ENCODE measurements at places on chromosomes 7 and 10. TPM values are rescaled to one million over a fixed set of nuclear protein-coding genes. Genes with fewer than 3 reads are reported as not detected.

Gene PDK4
- total RNA-seq = 2.2 TPM

- no peak for DNase-seq
Observed at GRCh38 chr10:96982149-96982930, 150.2 kb downstream of the LCOR start.

Gene FAM221A
- total RNA-seq = 8.0 TPM

GRCh38 chr10:95628786-95629185, 27.7 kb downstream of the ALDH18A1 start:
- DNase-seq = no peak

GRCh38 chr10:125231116-125231812, 70.9 kb upstream of the CTBP2 start:
- no peak for DNase-seq

DNA sequence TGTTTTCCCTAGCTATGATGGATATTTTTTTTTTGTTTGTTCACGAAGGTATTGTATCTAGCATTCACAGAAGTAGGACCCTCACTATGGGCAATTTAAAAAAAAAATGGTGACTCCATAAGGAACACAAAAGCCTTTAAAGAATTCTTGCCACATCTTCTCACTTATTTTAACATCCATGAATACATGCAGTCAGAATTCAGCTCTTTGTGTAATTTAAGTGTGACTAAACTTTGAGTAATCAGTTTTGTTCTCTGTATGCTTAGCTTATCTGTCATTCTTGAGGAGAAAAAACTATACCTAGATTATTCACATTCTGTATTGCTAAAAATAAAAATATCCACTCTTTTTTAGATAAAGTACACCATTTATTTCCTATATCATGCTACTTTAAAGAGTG, 313.2 kb upstream of the KCND2 start:
- DNase-seq = no peak

Gene VSTM4
- not detected for total RNA-seq

DNA sequence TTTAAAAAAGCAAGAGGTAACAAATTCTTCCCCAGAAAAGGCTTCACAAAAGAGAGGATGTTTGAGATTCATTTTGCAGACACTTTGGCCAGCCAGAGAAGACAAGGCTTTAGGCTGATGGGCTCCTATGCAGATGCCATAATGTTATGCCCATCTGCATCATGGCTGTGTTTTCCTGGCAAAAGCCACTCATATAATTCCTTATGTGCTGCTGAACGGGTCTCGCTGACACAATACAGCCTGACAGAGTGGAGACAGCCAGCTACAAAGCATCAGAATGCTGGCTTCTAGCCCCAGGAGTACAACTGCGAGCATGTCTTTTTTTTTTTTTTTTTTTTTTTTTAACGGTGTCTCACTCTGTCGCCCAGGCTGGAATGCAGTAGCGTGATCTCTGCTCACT, 1157.4 kb upstream of the AUTS2 start:
- DNase-seq = no peak

Gene FKBP14
- 5.7 TPM for total RNA-seq

DNA sequence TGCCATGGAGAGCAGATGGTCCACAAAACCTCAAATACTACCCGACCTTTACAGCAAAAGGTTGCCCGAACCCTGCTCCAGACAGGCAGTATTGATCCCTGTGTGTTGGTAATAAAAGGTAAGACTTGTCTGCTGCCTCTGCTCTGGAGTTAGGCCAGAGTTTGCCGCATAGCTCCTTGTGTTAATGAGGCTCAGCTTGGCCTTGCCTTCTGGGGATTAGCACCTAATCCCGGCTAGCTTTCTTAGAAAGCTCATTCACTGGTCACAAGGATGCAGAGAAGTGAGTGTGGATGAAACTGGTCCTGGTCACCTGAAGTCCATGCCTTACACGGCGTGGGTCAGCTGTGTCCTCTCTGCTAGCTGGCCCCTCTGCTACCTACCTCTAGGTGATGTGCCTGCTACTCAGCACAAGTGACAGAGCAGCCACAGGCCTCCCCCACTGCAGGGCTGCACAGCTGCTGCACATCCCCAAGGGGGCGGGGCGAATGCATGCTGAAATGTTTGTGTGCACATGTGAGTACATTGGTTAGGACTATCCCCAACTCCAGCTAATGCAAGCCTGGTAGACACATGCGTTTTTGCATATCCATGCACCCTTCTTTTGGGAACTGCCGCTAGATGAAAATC, 31.7 kb upstream of the SYPL1 start:
- no peak for DNase-seq

GRCh38 chr10:30383356-30383755, 34.3 kb upstream of the MTPAP start:
- no peak for DNase-seq

Gene WNT16
- 0.19 TPM for total RNA-seq

Gene TYSND1
- total RNA-seq = 35.3 TPM

GRCh38 chr10:27390681-27391080, 113.4 kb upstream of the RAB18 start:
- DNase-seq = no peak

Gene SAP25
- total RNA-seq = 118 TPM

GRCh38 chr10:12212454-12212853, 16.5 kb downstream of the CDC123 start:
- DNase-seq = no peak

DNA sequence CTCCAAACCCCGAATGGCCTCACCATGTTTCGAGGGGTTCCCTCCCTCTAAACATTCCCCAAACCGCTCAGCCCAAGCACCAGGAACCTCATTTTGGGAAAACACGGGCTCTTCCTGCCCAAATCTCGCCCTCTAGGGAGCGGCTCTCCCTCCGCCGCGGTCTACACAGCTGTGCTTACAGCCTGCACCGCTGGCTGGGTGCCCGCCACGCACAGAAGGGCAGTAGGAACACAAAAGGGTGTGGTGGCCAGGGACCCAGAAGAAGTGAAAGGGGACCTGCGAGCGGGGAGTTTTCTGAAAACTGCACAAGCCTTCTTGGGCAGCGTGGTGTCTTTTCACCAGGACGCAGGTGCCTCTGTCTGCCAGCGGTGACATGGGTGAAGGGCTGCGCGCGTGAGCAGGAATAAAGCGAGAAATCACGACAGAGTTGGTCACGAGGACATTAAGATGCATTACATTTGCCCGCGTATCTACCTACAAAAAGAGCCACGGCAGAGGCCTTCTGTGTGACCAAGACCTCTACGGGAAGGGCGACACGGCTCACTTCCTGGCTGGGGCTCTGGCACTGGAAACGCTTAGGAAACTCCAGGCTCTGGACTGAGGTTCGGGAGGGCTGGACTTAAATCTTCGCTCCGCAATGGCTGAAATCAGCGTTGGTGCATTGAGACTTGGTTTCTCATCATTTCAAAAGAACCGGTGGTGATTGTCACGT, 171.7 kb downstream of the LSM5 start:
- DNase-seq = no peak

DNA sequence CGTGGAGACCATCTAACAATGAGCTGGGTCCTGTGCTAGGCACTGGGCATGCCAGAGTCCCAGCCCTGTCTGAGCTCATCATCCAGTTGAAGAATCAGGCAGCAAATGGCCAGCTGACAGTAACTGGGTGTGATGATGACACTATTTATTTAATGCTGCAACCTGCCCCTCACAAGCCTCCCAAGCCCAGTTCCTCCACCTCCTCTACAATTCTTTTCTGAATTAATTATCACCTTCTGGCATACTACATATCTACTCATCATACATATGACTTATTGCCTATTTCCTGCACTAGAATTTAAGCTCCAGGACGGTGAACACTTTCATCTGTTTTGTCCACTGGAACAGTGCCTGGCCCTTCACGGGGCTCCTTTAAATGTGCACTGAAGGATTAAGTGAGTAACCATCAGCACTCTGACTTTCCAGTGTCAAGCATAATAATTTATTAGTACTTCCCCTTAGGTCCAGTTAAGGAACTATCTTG, 96.7 kb upstream of the LAMB4 start:
- no peak for DNase-seq

GRCh38 chr10:112880633-112881530, 69.2 kb upstream of the TCF7L2 start:
- DNase-seq = no peak

- no peak for DNase-seq
Observed at GRCh38 chr7:128800567-128800966, 8.8 kb downstream of the CCDC136 start.

DNA sequence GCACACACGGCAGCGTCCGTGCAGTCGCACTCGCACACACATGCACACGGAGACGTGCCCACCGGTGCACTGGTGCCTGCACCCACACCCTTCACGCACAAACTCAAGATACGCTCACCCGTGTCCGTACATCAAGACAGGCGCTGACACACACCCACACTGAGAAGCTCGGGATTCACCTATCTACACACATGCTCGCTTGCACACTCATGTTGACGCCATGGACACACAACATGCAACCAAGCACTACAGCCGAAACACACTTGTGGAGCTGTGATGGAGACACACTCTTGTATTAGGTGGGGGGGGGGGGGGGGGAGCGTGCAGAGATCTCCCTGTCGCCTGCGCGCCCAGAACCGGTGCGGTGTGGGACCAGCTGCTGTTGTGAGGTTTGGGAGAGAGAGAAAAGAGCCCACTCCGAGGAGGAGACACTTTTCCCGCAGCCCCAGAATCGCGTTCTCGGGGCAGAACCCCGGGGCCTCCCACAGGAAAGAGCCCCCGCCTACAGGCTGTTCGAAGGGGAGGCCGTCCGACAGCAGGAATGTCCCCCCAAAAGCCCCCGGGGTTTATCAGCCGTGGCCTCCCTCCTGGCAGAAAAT, 605 bp upstream of the NFKB2 start:
- no peak for DNase-seq

Gene AUTS2
- total RNA-seq = 3.8 TPM

GRCh38 chr7:46192271-46192670, 271.2 kb upstream of the IGFBP3 start:
- DNase-seq = no peak

Gene CRHR2
- total RNA-seq = not detected

GRCh38 chr10:121375172-121375571, 223.1 kb downstream of the FGFR2 start:
- no peak for DNase-seq

GRCh38 chr10:1171586-1171985, 115.4 kb downstream of the WDR37 start:
- DNase-seq = no peak

Gene SRRM3
- not detected for total RNA-seq

GRCh38 chr7:139562961-139563565, 39.6 kb downstream of the CLEC2L start:
- DNase-seq = no peak

Gene RAPGEF5
- not detected for total RNA-seq

GRCh38 chr7:25149836-25150235, 24.8 kb upstream of the CYCS start:
- DNase-seq = no peak

DNA sequence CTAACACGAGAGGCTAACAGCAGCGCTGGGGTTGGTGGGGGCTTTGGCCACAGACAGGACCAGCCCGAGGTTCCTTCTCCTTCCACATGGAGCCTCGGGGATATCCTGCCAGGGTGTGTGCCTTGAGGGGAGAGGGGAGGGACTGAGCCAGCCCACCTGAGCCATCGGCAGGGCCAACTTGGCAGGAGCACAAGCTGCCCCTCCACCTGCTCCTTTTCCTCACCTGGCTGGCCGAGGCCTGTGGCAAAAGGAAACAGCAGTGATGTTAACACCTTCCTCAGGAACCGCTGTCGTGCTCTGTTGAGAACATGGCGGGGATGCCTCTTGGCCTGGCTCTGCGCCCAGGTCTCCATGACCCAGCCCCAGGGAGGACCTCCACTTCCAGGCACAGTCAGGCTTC, 255.1 kb upstream of the PPP2R2D start:
- no peak for DNase-seq

GRCh38 chr10:90968328-90969081, 47.6 kb upstream of the ANKRD1 start:
- no peak for DNase-seq

DNA sequence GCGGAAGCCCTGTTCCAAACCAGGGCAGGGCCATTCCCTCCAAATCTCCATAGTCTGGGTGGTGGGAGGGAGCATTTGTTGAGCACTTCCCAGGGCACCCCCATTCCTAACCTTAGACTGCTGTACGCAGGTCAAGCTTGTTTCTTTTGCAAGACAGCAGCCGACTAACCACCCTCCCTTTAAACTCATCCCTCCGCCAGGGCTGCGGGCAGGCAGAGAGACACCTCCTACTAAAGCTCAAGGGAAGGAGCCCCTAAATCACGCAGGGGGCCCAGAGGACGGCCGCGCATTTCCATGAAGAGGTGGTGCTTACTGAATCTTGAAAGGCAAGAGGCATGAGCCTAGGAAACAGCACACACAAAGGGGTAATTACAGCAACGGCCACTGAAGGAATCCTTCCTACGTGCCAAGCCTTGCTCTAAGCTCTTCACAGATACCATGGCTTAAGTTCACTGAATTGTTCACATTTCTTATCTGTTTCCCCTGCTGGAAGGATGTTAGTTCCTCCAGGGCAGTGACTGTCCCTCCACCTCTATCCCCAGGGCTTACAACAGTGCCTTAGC, 90.0 kb downstream of the PROSER2 start:
- DNase-seq = no peak

- no peak for DNase-seq
Observed at GRCh38 chr10:50503661-50504320, 120.0 kb downstream of the SGMS1 start.

DNA sequence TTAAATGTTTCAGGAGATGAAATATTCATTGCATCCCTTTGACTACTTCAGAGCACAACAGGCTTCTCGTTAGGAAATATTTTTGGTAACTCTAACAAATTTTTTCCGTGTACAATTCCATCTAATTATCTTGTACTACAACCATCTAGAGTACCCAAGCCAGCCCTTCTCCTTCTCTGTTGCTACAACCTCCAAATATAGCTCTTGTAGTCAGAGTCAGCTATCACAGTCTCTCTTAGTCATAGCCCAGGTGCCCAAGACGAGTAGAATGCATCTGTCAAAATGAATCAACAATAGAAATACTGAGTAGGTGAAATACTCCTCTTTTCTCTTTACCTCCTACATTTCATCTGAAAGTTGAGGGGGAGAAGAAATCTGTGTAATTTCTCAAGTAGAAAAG, 74.0 kb downstream of the INHBA start:
- DNase-seq = no peak

DNA sequence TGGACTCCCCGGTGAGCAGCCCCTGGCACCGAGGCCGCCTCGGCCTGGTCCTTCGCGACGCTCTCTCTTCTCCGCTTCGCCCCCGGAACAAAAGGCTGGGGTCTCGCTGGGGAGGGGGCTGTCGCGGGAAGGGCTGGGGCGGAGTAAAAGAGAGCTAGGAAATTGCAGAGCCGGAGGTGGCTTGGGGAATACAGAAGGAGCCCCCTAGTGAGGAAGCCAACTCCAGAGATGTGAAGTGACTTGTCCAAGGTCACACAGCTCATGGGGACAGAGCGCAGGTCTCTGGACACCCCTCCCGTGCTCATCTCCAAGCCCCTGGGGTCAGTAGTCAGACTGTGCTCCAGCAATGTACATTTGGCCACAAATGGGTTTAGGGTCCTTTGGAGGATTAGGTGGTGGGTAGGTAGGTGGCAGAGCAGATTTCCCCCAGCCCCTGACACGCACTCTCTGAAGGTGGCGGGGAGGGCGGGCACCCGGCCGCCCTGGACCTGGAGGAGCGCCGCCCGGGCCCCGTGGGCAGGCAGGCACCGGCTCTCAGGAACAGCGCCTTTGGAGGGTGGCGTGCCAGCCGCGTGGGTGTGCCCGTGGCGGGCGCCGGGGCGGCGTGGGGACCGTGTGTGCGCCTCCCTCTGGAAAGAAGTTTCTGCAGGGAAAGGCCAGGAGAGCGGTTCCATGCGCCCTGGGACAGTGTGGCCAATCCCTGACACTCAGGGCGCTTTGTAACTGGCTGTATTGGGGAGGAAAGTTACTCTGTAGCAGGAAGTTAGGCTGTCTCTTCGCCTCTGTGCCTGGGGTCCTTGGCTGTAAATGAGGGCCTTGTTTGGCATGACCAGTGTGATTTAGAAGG, 910 bp downstream of the WIPF3 start:
- no peak for DNase-seq

Gene SLC26A3
- total RNA-seq = not detected

- DNase-seq = no peak
Observed at GRCh38 chr10:34294137-34294536, 521.0 kb downstream of the PARD3 start.
